ENCODE measurements at places on chromosomes 4 and X. TPM values are rescaled to one million over a fixed set of nuclear protein-coding genes. Genes with fewer than 3 reads are reported as not detected.

VCX3A gene
- not detected for total RNA-seq

SHROOM4 gene
- 13.6 TPM for total RNA-seq

RASL11B gene
- total RNA-seq = 12.2 TPM

SHOX gene
- not detected for total RNA-seq

AMOT gene
- 4.6 TPM for total RNA-seq

UBA6 gene
- total RNA-seq = 22.4 TPM

DNA sequence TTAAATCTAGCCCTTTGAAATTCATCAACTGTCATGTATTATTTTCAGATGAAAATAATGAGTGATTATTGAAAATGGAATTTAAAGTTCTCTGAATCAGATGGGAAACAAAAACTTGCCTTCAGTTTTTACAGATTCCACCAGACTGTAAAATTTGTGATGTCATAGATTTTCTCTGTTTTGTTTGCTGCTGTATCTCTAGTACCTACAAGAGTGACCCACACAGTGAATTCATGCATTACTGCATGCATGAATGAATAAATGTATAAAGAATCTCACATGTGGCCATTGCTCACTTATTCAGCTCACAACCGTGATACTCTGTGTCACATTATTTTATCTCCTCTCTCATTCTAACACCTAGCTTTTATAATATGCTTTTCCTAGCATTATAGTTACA lies 532.2 kb upstream of the AGA start:
- DNase-seq = no peak

- DNase-seq = no peak
These were observed 109.9 kb downstream of the SH3RF1 start for GRCh38 chr4:169160825-169161224.

DNA sequence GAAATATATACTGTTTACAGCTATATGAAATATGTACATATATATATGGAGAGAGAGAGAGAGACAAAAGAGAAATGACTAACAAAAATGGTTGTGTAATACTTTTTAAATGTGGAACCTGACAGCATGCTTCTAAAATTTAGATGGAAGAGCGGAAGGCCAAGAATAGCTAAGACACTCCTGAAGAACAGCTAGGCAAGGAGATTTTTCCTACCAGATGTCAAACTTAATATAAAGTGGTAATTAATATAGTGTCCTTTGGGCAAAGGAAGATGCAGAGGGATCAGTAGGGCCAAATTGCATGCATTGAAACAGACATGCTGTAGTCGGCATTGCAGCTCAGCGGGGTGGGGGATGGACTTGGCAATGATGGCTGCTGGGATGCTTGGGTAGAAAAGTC lies 45.2 kb downstream of the ADD1 start:
- DNase-seq = no peak

DNA sequence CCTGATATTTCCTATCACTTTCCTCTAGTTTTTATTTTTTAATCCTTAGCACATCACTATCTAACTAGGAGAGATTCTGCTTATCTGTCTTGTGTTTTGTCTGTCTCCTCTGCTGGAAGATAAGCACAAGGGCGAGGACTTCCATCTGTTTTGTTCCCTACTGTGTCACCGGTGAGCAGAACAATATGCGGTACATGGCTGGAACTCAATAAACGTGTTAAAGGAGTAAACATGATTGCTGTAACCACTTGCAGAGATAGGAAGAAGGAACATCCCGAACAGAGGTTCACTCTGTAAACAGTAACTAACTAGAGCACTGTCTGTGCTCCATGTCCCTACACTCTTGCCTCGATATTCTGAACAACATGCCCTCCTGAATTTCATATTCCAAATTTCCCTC lies 5.2 kb downstream of the HS3ST1 start:
- no peak for DNase-seq

DNA sequence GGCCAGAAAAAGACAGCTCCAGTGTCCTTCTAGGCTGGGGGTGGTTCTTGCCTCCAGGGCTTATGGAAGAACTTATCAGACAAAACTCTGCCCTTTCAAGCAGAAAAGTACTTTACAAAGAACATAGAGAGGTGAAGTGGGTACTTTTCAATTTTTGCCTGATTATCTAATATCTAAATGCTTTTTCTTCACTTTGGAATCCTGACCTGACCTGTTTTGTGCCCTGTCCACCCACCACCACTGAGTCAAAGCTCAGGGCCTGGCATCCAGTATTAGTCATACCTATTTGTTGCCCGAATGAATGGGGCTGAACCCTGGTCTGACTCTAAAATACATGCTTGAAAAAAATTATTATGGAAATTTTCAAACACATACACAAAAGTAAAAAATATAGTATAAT lies 37.2 kb downstream of the RTL9 start:
- DNase-seq = no peak

GRCh38 chr4:185761352-185762235 lies 50.4 kb downstream of the SORBS2 start:
- no peak for DNase-seq

DNA sequence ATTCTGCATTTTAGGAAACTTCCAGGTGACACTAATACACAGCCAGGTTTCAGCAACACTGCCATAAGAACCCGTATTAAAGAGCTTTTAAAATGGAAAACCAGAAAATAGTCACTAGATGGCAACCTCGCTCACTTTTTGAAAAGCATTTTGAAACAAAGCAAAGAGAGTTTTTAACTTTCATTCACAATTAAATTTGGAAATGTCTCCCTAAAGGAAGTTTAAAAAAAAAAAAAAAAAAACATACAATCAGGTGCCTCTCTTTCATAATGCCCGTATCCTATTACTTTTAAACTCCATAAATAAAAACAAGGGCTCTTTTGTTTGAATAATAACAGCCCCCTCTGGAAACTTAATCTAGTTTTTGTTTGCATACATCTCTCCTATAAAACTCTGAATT lies 20.3 kb downstream of the MEPE start:
- DNase-seq = no peak

DNA sequence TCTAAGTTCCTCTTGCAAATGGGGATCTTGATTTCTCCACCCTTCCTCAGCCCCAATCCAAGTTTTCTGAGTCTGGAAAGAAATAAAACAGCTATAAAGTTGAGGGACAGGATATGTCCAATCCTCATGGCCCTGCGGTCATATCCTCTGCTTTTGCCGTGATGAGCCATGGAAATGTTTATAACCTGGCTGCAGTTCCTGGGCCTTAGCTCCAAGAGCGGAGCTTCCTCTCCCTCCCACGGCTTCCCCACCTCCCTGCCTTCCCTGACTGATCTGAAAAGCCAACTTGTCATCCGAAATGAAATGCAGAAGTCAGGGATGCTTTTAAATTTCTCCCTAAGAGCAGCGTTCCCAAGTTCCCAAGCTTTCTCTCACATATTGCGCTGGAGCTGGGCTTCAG lies 221.5 kb upstream of the SFRP2 start:
- DNase-seq = no peak

DNA sequence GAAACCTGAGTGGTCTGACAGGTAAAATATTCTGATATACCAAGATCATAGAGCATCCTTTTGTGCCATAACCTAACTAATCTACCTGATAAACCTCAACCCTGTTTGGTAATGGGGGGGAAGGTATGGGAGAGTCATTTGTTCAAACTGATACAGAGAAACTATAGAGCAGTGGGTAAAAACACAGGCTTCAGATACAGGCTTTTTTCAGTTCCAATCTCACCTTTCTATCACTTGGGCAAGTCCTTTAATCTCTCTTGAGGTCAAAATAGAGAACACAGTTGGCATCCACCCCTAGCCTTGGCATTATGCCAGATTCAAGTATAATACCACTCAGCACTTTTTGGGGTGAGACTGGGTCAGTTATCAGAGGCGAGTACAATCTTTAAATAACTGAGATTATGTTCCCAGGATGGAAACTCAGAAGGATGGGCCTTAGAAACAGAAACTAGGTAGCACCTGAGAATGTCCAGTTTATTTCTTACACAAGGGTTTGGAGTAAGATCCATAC lies 880 bp upstream of the ETDC start:
- DNase-seq = no peak

- no peak for DNase-seq
These were observed 179.6 kb downstream of the GASK1B start for GRCh38 chr4:157992948-157993839.

- DNase-seq = no peak
These were observed 110.5 kb downstream of the IL1RAPL1 start for GRCh38 chrX:28697732-28698131.

- no peak for DNase-seq
These were observed 280.3 kb upstream of the KLF3 start for GRCh38 chr4:38383646-38384121.

- no peak for DNase-seq
These were observed 3.8 kb upstream of the NSG1 start for GRCh38 chr4:4383085-4383484.

DNA sequence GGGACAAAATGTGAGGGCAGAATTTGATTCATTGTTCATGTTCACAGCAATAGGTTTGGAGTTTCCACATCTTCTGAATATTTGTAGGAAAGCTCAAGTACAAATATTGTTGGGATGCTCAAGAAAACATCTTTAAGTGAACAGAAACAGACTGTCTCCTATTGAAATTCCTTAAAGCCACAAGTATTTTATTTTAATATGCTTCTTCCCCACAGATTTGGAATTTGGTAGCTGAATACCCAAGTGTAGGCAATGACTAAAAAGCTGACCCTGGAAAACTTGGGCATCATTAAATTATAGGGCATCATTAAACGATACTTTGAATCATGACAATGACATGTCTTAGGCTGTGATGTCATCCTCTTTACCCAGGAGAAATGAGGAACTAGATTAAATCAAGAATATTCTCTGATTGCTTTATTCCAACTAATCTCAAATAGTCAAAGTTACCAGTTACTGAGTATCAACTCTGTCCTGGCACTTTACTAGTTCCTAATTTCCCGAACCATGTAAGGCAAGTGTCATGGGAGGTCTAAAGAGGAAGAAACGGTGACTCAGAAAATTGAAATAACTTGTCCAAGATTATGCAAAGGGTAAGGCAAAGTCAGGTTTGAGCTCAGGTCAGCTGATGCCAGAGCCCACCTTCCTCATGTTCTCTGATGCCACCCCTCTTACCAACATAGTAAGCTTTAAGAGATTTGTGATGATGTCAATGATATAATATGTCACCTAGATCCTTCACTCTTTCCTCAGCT lies 223.1 kb upstream of the LEF1 start:
- DNase-seq = no peak

DNA sequence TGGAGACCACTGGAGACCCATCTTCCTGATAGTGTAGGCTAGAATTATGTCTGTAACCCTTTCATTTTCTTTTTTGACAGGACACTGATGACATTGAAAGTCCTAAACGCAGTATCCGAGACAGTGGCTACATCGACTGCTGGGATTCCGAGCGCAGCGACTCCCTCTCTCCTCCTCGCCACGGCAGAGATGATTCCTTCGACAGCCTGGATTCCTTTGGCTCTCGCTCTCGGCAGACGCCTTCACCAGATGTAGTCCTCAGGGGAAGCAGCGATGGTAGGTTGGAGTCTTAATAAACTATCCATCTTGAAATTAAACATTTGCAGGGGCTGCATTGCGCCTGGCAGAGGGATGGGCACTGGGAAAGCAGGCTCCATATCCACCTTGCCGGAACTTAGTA lies 75.4 kb downstream of the LIMCH1 start:
- no peak for DNase-seq

Measured in right atrium auricular region (tissue), 2 donors.